Mesendoderm (in vitro differentiated cells): ENCODE measurements at places on chromosomes 1 and 21.
A peak's percentile ranks its signal among the peaks of the same experiment; 100 is the strongest.

DNA sequence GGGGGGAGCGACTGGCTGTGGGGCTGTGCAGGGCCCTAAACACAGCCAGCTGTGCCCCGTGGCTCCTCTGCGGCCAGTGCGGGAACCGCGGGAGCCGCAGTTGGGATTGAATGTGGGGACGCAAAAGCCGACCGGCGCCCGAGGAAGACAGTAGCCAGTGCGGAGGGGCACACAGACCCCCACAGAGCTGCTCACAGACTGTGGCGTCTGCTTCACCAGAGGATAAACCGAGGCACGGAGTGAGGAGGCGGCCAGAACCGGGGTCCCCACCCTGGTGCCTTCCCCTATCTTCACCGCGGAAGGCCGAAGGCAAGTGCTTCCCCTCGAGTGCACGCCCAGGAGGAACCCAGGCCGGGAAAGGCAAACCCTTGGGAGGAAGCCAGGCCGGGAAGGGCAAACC lies 8.7 kb upstream of the TMEM52 start:
- DNase-seq, result no peak

GRCh38 chr1:115655916-115656315 lies 14.1 kb downstream of the VANGL1 start:
- no peak for DNase-seq

- no peak for DNase-seq
Measured at GRCh38 chr21:45379171-45379900, 25.6 kb upstream of the COL18A1 start.

DNA sequence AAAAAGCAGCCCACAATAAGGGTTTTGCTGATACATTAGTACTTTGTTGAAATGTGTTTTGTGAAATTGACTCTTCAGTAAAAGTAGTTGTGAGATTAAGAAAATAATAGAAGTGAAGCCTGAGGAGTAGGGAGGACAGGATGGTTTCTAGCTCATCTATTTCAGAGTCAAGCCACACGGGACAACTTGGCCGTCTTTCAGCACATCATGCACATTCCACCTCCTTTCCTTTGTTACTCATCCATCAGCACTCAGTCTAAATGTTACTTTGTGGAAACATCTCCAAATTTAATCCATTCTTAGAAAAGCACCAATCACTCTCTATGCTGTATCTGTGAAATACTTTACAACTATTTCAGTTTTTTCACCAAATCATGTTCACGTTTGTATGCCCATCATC lies 223.3 kb downstream of the FGGY start:
- no peak for DNase-seq

- peak; percentile 37 for DNase-seq
Measured at GRCh38 chr1:162903246-162903645, 42.3 kb upstream of the CCDC190 start.

DNA sequence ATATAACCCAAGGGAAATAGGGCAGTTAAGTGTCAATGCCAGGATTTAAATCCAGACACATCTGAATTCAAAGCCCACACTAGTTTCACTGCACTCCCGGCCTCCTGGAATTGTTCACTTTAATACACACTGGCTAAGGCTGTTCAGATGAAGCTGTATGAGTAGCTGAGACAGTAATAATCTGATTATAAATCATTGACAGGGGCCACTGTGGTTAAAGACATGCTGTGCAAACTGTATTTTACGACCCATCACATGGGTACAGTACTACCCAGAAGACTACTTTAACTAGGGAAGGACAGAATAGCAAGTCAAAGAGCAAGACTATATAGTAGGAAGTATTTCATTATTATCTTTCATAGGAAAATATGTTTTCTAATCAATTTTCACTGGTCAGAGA lies 16.1 kb upstream of the NTNG1 start:
- DNase-seq, result no peak

DNA sequence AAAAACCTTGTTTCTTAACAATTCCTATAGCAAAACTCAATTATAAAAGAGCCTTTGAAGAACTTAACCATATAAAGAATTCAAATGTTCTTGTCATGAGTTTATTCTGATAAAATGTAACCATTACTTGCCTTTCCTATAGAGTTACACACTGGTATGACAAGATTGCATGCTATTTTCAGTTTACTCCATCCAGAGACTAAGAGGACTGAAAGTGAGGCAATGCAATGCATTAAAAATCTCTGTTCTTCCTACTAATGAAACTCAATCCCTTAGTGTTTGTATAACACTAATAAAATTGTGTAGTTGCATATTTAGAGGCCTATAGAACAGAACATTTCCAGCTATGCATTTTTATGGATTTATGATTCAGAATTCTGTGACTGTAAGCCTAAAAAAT lies 88.1 kb downstream of the COP1 start:
- no peak for DNase-seq

DNA sequence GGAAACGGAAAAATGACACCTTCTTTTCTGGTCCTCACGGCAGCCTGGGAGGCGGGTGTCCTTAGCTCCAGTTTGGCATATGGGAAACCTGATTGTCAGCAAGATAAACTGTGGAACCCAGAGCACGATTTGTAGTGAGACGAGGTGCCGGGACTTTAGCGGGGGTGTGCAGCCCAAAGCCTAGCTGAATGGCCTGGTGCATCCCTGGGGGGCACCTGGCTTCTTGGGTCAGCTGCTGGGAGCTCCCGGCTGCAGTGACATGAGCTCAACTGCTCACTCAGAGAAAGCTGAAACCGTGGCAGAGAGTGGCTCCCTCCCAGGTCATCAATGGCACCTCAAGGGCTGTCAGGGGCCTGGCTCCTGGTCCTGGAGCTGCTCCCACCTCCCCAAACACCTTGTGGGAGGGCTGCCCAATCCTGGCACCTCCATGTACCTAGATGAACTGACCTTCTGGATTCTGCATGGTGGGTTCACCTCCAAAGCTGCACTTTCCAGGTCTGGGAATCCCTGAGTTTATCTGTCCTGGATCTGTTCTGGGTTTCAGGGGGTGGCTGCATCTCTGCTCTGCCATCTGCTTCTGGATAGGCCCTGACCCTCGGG lies 260.5 kb downstream of the MATN1 start:
- DNase-seq, result no peak

DNA sequence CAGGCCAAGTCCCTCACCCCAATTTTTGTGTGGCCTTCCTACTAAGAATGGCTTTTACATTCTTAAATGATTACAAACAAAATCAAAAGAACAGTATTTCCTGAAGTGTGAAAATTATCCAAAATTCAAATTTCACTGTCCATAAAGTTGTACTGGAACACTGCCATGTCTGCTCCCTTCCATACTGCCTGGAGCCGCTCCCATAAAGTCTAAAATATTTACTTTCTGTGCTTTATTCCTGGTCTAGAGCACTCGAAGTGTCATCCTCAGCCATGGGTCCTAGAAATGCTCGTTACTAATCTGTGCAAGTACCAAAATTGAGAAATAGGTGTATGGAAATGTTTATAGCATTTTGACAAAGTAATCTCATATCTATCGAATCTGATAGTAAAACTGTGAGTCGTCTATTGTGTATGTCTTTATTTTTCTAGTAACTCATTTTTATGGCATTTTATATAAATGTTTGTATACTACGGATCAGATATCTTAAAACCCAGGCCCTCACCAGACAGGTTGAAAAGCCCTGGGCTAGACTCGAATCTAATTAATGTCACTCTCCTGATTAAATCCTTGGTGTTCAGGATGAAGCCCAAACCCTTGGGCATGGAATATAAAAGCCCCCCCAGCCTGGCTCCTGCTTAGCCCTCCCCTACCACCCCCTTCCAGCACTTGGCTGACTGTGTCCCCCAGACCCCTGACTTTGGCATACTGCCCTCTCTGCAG lies 4.9 kb downstream of the LBR start:
- DNase-seq, result no peak

DNA sequence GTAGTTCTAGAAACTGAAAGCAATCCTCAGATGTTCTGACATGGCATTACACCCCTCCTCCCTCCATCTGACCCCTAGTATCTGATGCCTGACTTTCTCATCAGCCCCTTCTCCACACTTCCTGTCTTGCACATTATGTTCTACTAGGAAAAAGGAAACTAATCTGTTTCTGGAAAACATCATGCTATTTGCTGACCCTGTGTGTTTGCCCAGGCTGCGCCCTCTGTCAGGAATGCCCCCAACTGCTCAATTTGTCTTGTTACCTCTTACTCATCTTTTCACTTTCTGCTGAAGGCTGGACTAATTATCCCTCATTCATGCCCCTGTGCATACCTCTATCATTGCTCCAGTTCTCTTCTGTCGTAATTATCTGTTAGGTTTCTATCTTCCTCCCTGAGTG lies 37.5 kb upstream of the DAB1 start:
- no peak for DNase-seq

- DNase-seq, result no peak
Measured at GRCh38 chr1:19754482-19754881, 45.2 kb downstream of the TMCO4 start.

GRCh38 chr21:43364851-43365424 lies 62.0 kb downstream of the SIK1 start:
- DNase-seq, result no peak

DNA sequence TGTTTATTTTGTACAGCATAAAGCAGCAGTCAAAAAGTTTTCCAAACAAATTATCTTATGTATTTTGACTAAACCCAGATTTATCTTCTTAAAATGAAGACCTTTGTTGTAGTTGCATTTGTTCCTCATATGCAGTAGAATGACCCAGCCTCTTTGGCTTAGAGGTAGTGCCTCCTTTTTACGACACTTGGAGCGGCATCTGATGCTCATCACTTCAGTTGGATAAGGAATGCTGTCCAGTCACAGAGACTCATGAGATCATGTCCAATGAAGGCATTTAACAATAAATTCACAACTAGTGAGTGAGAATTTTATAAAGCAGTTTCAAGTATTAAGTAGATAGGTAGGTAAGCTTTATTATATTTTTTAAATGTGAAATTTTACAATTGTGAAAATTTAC lies 35.2 kb downstream of the PTPRC start:
- no peak for DNase-seq

- no peak for DNase-seq
Measured at GRCh38 chr1:155913969-155914757, 3.0 kb upstream of the RIT1 start.

GRCh38 chr1:175887981-175888428 lies 144.6 kb upstream of the TNR start:
- DNase-seq, result peak; percentile 93

DNA sequence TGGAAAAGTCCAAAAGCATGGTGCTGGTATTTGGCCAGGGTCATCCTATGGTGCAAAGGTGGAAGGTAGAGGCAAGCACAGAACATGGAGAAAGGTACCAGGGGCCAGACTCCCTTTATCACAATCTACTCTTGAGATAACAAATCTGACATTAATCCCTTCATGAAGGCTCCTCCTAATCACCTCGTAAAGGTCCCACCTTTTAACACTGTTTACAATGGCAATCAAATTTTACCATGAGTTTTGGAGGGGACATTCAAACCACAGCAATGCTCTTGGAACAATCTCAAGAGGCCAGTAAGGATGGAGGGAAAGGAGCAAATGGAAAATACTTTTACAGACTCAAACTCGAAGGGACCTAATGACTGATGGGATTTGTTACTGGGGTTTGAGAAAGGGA lies 6.1 kb downstream of the PTPN14 start:
- DNase-seq, result peak; percentile 59

- DNase-seq, result peak; percentile 84
Measured at GRCh38 chr1:226912587-226913176, 27.4 kb upstream of the COQ8A start.

- DNase-seq, result no peak
Measured at GRCh38 chr1:78408810-78409209, 82.0 kb upstream of the PTGFR start.

DNA sequence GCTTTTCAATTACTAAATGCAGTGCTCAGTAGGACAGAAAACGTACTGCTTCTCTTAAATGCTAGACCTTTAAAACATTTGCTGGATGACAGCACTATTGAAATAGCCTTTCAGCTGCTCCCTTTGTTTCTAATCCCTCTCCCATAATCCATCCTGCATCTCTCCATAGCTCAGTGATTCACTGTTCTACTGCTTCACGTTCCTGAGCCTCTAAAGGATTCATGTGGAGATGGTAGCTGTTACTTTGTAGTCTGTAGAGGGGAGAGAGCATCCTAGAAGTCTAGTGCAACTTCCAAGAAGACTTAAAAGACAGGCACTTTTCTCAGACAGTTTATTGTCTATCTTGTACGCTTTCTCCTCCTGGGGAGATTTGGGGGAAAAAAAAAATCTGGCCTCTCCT lies 51.4 kb downstream of the LRRC8B start:
- DNase-seq, result no peak

GRCh38 chr1:50697440-50698421 lies 262.3 kb downstream of the FAF1 start:
- DNase-seq, result no peak

- no peak for DNase-seq
Measured at GRCh38 chr1:6509919-6510291, 18.4 kb upstream of the PLEKHG5 start.

- no peak for DNase-seq
Measured at GRCh38 chr1:200035397-200035955, 8.0 kb downstream of the NR5A2 start.

GRCh38 chr1:19981170-19981506 lies 1.7 kb upstream of the PLA2G2A start:
- no peak for DNase-seq

- no peak for DNase-seq
Measured at GRCh38 chr1:12570291-12570690, 47.7 kb downstream of the DHRS3 start.

- DNase-seq, result no peak
Measured at GRCh38 chr21:14877581-14878228, 187.1 kb downstream of the NRIP1 start.

- DNase-seq, result no peak
Measured at GRCh38 chr1:235746245-235746644, 96.7 kb upstream of the GNG4 start.

- DNase-seq, result no peak
Measured at GRCh38 chr1:200938955-200939354, 44.3 kb downstream of the INAVA start.

- DNase-seq, result no peak
Measured at GRCh38 chr1:215001419-215002021, 81.0 kb upstream of the KCNK2 start.

DNA sequence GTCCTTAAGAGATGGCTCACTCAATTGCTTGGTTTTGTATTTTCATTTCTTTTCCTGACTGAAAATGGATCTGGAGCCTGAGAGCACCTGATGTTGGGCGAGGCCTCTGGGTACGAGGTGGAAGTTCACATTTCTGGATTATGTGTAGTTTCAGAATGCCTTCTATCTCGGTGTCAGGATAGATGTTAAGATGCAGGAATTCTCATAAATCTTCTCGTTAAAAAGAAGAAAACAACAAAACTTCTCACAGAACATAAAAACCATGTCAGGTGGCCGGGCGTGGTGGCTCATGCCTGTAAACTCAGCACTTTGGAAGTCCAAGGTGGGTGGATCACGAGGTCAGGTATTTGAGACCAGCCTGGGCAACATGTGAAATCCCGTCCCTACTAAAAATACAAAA lies 101.8 kb downstream of the RHOU start:
- no peak for DNase-seq

- peak; percentile 78 for DNase-seq
Measured at GRCh38 chr1:59692591-59692990, 122.2 kb upstream of the HOOK1 start.

DNA sequence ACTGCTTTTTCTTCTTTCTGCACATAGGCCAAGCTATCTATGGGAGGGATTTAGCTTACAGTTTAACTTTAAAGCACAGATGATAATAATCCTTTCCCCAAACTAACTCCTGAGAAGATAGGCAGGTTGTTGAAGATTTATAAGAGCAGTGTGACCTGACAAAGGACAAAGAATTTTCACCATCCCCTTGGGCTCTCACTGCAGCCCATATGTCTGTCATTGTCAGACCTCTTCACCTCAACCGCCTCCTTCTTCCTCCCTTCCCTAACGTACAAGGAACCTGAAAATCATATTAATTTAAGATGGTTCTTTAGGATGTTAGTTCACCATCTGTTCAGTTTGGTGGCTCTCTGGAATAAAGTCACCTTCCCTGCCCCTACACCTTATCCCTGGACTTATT lies 5.0 kb downstream of the RNU1-2 start:
- no peak for DNase-seq
